ENCODE measurements at places on chromosomes 13 and 19.

GRCh38 chr13:39259371-39260140 is 221.3 kb downstream of the NHLRC3 start:
- DNase-seq, result no peak

DNA sequence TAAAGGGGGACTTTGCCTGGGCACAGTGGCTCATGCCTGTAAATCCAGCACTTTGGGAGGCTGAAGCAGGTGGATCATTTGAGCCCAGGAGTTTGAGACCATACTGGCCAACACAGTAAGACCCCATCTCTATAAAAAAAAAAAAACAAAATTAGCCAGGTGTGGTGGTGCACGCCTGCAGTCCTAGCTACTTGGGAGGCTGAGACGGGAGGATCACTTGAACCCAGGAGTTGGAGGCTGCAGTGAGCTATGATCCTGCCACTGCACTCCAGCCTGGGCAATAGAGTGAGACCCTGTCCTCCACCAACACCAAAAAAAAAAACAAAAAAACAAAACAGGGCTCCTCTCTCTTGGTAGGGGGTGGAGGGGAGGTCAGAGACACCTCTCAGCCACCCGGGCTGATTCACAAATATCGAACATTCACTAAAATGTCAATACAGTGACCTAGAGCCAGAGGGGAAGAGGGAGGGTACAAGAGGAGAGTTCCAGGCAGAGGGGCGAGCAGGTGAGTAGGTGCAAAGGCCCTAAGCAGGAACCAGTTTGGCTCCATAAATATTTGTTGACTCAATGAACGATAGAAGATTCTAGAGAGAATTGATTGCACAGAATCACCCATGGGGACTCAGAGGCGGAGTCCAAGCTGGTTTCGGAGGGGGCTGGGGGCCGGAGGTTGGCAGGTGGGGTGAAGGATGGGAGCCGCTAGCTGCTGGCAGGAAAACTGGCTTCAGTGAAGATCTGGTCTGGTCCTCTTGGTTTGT is 1.0 kb upstream of the CREB3L3 start:
- DNase-seq, result no peak

DNA sequence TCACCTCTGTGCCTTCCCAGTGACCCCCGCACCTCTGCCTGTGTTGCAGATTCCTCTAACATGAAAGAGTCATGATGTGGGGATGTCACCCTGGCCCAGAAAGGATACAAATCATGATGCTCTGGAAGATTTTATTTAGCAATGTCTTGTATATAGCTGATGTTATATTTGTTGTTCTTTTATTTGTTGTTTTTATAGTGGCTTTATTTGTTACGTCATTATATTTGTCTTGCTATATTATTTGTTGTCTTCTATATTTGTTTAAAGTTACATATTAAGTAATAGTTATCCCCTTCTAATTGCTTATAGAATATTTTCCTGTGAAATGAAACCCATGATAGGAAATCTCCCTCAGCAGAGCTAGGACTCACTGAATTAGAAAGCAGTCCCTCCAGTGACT is 1149.2 kb downstream of the UQCRFS1 start:
- DNase-seq, result no peak

DNA sequence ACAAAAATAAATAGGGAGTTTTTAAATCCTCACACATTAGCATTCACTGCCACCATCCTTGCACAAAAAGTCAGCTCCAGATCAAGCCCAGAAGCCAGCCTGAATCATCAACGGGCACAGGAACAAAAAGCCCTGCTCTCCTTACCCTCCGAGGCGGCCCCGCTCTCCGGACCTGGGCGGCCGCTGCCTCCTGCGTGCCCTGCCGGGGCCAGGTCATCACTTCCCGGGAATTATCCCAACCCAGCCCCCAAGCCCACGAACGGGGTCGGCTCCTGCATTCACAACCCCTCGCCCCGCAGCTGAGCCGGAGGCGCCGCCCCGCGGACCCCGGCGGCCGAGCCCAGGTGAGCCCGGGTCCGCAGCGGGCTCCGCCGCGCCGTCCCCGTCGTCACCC is 754 bp downstream of the DNAJB1 start:
- no peak for DNase-seq

GRCh38 chr13:112187527-112188297 is 120.8 kb downstream of the SOX1 start:
- DNase-seq, result no peak

- no peak for DNase-seq
These were observed 171.3 kb downstream of the CACNA1A start for GRCh38 chr19:13334801-13335481.

GRCh38 chr19:6590258-6590826 is 608 bp downstream of the CD70 start:
- DNase-seq, result no peak

DNA sequence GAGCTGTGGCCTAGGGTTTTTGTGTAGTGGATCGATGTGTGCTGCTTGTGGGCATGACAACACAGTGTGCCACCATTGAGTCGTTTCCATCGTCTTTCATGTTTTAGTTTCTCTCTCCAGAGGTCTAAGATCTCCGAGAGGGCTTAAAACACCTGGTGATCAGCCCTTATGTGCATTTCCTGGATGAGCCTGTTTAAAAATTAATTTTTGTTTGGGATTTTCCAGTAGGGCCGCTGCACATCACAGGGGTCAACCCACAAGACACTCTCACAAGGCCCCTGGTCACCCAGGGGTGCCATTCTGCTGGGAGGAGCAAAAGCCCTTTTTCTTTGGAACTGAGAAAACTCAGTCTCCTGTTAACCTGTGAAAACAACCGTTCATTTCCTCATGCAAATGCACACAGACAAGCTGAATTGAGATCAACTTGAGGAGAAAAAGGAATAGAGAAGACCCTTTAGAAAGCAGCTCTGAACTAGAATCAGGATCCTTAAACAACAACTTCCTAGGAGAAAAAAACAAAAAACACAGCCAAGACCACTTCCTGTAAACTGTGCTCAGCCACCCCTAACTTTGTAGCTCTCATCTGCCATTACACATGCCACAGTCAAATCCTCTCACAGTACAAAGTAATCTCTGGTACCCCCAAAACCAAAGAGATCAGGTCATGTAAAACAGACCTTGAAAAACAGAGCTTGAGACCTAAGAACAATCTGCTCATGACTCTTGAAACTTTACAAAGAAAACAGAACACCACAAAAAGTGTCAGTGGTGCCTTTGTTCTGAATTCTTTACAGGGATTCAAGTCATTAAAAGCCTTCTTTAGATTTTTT is 8.3 kb upstream of the MTRF1 start:
- DNase-seq, result no peak

GRCh38 chr19:7792281-7792680 is 29.2 kb downstream of the CLEC4M start:
- DNase-seq, result no peak

GRCh38 chr19:23203841-23204344 is 46.3 kb downstream of the ZNF724 start:
- DNase-seq, result no peak

DNA sequence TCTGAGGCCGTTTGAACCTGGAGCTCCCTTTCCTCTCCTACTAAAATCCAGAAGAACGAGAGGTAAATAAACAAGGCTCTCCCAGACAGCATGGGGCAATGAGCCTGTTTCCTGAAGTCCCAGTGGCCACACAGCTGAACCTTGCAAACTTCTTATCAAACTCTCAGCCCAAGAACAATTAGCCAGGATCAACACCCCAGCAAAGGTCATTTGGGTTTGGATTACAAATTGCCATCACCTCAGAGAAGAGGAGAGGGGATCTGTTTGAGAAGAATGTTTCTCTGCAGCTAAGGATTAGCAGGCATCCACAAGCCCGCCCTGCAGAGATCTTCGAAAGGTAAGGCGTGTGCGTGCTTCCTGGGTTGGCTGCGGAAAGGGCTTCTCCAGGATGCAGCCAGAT is 201.9 kb upstream of the SOX1 start:
- DNase-seq, result no peak

DNA sequence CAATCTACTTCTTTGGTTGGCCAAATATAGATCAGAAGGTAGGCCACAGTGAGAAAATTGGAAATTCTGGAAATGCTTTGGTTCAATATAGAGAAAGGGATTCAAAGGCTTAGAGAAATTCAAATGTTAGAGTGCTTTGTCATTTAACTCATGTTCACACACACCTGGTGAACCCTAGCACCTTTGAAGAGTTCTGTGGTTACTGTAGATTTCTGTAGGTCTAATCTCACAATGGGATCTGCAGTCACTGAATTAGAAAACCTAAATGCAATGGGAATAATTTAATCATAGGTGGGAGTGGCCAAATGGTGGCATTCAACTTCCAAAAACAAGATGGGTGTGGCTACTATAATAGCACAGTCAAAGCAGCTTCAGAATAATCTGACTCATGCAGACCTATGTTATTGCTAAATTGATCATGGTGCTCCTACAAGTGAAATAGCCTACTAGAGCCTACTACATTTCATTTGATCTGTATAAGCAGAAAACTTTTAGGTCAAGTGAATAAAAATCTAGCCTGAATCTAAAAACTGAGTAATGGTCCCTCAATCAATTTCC is 1152.9 kb downstream of the PCDH9 start:
- DNase-seq, result no peak

- no peak for DNase-seq
These were observed 54.5 kb downstream of the TSSK6 start for GRCh38 chr19:19460761-19461265.

GRCh38 chr13:35818633-35819067 is 312.5 kb downstream of the DCLK1 start:
- DNase-seq, result peak; percentile 3

- DNase-seq, result no peak
These were observed 8.7 kb upstream of the CARM1 start for GRCh38 chr19:10862561-10863106.

DNA sequence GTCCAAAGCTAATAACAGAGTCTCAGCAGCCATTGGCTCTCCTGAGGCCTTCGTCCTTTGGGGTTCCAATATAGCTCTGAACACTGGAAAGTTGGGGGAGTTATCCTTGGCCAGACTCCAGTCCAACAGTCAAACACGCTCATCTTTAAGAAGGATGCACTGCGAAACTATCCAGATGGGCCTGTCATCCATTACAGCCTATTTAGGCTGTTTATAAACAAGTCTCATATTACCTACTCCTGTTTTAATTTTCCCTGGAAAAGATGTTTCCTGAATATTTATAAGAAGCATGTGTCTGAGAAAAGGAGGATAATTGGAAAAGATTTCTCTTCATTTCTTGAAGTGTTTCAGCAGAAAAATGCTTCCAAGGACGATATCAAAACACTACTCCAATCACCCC is 170.7 kb downstream of the DCT start:
- no peak for DNase-seq

- no peak for DNase-seq
These were observed 98.8 kb downstream of the SOX1 start for GRCh38 chr13:112165712-112166111.

- DNase-seq, result no peak
These were observed at the start of gene PRX for GRCh38 chr19:40413291-40413845. PRX (minus strand) TSS chr19:40413378; CDS start chr19:40407932, 5,446 bp downstream.

GRCh38 chr19:33293255-33294057 is 8.9 kb downstream of the CEBPA start:
- DNase-seq, result no peak

DNA sequence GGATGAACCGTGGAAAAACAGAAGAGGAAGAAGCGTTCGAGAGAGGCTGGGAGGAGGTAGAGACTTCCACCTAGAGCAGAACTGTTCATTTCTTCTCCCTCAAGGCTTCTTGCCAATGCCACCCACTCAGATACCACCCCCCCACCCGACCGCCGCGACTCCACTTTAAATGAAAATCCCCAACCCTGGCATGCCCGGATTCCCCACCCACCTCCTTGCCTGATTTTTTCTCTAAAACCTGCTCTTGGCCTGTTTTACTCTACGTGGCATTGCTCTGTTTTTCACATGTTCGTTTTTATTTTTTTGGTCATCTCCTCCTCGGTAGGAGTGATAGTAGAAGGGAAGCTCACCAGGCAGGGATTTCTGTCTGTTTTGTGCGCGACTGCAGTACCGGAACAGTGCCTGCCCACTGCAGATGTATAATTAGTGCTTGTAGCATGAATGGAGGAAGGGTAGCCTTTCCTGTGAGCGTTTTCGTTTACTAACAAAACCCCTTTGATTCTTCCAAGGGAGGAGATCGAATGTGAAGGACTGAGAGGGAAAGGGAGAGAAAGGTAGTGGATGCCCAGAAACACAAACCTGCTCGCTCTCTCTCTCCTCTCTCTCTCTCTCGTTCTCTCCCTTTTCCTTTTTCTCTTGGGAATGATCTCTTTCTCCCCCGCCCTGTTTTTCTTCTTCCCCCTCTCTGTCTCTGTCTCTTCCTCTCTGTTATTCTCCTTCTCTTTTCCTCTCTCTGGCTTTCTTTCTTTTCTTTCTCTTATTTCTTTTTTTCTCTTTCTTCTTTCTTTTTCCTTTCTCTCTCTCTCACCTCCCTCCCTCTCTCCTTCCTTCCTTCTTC is 2.2 kb downstream of the CD70 start:
- DNase-seq, result no peak

- DNase-seq, result no peak
These were observed 1.2 kb downstream of the C2CD4C start for GRCh38 chr19:407511-408440.

- DNase-seq, result no peak
These were observed 97.1 kb downstream of the SIPA1L3 start for GRCh38 chr19:38004186-38004520.

GRCh38 chr13:19960653-19960976 is 2.1 kb downstream of the ZMYM2 start:
- DNase-seq, result no peak

- no peak for DNase-seq
These were observed 9.8 kb downstream of the KCTD15 start for GRCh38 chr19:33806434-33806881.

DNA sequence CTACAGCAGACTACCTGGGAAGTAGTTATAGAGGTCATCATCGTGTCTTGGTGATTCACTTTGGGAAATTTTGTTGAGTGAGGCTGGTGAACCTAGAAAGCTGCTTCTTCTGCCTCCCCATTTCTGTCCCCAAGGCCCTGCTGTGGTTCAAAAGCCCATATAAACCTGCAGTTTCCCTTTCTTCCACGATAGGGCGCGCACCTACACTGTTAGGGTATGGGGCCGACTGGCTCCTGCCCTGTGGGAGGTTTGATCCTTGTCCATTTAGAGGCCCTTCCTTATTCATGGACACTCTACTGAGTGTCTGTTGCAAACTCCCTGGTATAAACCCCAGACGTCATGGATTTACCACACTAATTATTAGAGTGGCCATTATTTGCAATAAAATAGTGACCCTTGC is 191.8 kb downstream of the GGACT start:
- no peak for DNase-seq

- DNase-seq, result no peak
These were observed 33.1 kb downstream of the DHRS12 start for GRCh38 chr13:51770681-51771417.

DNA sequence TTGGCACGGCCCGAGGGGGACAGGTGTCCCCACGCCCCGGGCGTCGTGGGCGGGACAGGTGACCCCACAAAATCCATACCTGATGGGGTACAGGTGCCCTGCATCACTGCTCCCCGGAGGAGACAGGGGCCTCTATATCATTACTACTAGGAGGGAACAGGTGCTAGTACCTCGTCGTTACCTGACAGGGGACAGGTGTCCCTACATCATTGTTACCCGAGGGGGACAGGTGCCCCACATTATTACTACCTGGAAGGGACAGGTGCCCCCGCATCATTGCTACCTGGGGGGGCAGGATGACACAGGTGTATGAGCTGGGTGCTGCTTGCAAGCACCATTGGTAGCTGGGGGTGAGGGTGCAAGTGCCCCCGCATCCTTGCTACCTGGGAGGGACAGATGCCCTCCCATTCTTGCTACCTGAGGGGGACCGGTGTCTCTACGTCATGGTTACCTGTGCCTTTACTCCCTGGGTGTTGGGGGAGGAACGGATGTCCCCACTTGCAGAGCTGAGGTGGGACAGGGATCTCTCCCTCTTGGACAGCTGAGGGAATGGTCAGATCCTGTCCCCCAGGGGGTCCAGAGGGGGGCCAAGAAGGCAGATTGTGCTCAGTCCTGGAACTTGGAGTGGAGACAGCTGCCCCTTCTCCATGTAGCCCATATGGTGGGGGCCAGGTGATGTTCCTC is 620 bp downstream of the CRTC1 start:
- no peak for DNase-seq
